Fibroblast of villous mesenchyme (primary cell): ENCODE measurements at places on chromosomes 6 and 20. TPM values are rescaled to one million over a fixed set of nuclear protein-coding genes. Genes with fewer than 3 reads are reported as not detected.

The ULBP2 gene
- 4.5 and 6.9 TPM in 2 replicates for total RNA-seq

The UBD gene
- not detected in 2 replicates for total RNA-seq

The SLC2A10 gene
- total RNA-seq: 45.4 and 52.7 TPM in 2 replicates

The PNLDC1 gene
- total RNA-seq: 0.32 TPM in 1 of 2 replicates, not detected in the other

The TFAP2C gene
- 13.5 and 18.1 TPM in 2 replicates for total RNA-seq

The HDGFL1 gene
- not detected in 2 replicates for total RNA-seq
